Hematopoietic multipotent progenitor cell treated with erythropoietin and hydrocortisone succinate and interleukin-3 and kit ligand, for 8 days (in vitro differentiated cells): ENCODE measurements at places on chromosomes 12 and 14.

- DNase-seq = no peak
Observed at GRCh38 chr12:91984556-91984955, 161.1 kb downstream of the BTG1 start.

- no peak for DNase-seq
Observed at GRCh38 chr14:99271221-99271941, 616 bp downstream of the BCL11B start.

DNA sequence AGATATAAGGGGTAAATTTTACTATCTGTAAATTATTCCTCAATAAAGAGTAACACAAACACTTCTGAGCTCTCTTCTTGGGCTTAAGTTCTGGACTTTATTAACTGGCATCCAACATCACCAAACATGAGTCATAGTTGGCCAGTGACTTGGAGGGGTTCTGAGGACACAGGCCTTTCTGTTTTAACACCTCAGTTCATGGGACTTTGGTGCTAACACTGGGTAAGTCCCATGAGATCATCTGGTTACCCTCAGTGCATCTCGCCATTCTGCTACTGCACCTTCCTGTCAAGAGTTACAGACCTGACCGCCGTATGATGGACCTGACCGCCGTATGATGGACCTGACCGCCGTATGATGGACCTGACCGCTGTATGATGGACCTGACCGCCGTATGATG, 9.9 kb downstream of the SLC15A4 start:
- no peak for DNase-seq

DNA sequence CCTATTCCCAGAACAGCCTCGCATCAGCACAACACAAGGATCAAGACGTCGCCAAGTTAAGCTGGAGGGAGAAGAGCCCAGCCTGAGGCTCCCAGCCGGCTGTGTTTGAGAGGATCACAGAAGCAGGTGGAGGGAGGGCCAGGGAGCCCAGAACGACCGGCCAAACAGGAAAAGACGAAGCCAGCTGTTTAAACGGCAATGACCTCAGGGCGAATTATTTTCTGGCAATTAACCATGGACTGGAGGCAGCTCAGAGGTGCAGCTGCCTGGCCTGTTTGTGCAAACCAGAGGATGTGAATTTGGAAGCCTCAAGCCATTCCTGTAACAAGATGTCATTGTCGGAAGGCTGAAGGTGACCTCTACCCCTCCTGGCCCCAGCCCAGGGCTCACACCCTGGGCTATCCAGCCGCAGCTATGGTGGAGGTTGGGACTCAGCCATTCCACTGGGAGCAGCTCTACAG, 175.8 kb upstream of the PRMT8 start:
- DNase-seq = no peak

- no peak for DNase-seq
Observed at GRCh38 chr14:104928391-104929133, 3.9 kb downstream of the PLD4 start.

DNA sequence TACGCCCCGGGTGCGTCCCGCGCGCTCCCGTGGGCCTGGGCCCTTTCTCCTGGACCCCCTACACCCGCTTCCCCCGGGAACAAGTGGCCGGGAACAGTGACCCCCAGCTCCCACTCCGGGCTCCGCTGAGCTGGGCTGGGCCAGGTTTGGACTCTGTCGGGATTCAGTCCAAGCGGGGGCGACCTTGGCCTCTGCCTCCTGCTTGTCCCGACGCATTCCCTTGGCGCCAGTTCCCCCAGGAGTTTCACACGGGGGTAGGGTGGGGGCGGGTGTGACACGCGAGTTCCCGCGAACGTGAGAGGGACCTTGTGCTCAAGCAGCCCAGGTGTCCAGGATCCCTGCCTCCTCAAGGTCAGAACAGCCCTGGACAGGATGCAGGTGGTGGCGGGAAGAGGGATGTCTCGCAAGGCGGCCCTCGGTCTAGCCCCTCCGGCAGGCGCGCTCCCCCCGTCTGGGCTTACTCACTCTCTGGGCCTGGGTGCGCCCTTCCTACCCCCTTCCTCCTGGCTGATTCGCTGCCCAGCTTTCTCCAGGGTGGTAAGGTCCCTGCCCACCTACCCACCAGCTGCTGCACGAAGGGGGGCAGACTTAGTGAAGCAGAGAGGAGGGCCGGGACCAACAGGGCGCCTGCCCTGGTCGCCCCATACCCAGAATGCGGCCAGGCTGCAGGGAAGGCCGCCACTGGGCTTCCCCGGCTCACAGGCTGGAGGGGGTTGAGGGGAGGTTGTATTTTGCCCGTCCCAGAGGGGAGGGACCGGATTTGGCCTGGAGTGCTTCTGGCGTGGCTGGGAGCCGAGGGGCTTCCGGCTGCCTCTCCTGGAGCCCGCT, 862 bp downstream of the CRIP2 start:
- no peak for DNase-seq

DNA sequence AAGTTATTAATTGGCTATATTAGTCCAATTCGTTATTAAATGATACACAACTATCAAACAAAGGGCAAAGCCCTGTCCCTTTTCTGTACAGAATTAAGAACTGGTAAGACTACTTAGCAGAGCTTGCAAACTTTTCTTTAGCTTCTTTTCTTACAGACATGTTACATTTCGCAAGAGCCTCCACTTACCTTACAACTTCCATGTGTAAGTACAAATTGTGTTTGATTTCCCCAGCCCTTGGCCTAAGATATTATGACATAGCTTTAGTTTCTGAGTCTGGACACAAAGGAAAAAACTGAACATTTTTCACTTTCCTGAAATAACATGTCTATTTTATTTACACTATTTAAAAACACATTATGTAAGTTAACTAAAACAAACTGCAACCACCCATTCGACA, 1.7 kb downstream of the ATF7 start:
- no peak for DNase-seq

DNA sequence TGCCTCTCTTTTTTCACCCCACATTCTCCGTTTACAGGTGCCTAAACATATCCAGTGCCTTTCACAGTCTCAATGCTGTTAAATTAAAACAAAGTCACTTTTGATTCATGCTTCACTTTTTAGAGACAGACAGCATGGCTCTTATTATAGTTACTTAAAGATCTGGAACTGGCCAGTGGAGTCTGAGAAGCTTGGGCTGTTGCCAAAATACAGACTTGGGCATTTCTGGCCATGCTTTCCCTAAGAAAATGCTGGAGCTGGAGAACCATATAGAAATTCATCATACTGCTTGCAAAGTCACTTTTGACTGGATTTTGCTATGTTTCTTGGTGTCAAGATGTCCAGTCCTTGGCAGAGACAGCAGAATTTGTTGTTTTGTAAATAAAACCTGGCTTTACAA, 12.2 kb upstream of the GPR68 start:
- no peak for DNase-seq

DNA sequence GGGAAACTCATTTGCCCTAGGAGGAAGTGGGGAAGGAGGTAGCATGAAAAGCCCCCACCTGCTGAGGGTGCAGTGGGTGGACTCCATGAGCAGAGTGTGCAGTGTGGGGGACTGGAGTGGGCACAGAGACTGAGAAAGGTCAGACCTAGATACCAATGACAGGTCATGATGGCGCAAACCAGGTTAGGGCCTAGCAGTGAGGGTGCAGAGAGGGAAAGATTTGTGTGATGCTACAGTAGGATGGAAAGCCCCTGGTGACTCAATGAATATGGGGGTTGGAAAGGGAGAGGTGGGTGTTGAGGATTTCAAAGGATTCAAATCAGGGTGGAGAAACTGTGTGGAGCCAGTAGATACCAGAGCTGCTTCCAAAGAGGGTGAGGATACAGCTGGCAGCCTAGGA, 319.2 kb downstream of the DPF3 start:
- DNase-seq = no peak

GRCh38 chr12:15599266-15600037, 189.7 kb downstream of the EPS8 start:
- peak; percentile 18 for DNase-seq

DNA sequence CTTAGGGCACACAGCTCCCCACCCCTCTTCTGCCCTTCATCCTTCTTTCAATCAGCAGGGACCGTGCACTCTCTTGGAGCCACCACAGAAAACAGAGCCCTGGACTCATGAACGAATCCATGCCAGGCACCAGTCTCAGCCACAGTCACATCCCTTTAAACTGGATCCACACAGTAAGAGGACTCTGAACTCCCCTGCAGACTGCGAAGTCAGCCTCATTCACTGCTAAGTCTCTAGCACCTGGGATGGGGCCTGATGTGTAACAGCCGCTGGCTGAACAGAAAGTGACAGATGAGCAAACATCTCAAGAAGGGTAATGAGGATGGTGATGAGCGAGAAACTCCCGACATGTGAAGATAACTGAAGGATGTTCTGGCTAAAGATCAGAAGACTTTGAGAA, 45.8 kb upstream of the IQSEC3 start:
- DNase-seq = no peak

- DNase-seq = no peak
Observed at GRCh38 chr12:127722611-127723010, 544.4 kb upstream of the TMEM132C start.

GRCh38 chr12:45183246-45183645, 32.6 kb upstream of the ANO6 start:
- no peak for DNase-seq

- no peak for DNase-seq
Observed at GRCh38 chr14:30223966-30224365, 296.3 kb upstream of the PRKD1 start.

DNA sequence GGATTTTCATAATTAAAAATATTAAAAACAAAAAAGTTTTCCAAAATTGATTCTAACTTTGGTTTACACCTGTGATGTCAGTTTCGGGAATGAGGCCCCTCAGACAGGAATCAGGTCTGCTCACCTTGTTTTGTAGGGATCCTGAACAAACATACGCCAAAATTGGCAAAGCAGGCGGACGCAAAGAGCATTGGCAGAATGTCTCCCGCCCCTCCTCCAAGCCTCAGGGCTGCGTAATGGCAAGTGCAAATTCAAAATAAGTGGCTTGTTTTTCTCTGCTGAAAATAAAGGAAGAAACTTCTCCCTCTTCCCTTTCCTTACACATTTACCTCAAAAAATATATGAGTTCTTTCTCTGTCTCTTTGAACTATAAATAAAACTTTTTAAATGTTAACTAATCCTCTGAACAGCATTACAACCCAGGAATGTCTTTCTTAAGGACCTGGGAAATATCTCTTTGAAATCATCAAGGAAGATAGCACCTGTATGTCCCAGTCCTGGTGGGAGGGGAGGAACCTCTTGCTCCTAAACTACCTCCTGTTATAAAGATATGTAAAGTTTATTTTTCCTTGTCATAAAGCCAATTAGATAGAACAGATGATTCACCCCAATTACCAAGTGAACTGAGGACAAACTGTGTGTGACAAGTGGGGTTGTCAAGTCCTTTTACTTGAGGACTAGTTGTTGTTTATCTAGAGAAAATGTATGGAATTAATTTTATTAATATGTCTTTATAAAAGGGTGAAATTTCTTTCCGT, 16.5 kb downstream of the OR6J1 start:
- DNase-seq = no peak

- DNase-seq = no peak
Observed at GRCh38 chr12:132264086-132265010, 65.0 kb downstream of the GALNT9 start.

- DNase-seq = no peak
Observed at GRCh38 chr12:54459355-54459754, 14.0 kb downstream of the GTSF1 start.

- DNase-seq = peak; percentile 47
Observed at GRCh38 chr14:93286212-93286890, 46.5 kb downstream of the BTBD7 start.

DNA sequence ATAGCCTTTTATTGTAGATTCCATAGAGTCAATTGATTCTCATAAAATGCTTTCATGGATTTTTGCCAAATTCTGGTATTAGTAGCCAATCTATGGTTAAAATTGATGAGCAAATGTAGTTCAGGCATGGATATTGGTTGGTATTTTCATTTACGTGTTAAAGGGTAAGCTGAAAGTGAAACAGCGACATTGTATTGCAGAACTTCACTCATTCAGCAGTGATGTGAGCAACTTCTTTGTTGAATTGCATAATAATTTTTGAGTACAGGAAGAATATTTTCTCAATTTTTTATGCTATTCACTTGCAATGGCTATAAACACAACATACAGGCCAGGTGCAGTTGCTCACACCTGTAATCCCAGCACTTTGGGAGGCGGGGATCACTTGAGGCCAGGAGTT, 24.2 kb upstream of the FAM222A start:
- DNase-seq = no peak
